ENCODE measurements at places on chromosomes 6 and 20. TPM values are rescaled to one million over a fixed set of nuclear protein-coding genes. Genes with fewer than 3 reads are reported as not detected.

Gene NKAIN2
- not detected for polyA plus RNA-seq

Gene RHAG
- not detected for polyA plus RNA-seq

Gene BANF2
- not detected for polyA plus RNA-seq

Gene CBLN4
- polyA plus RNA-seq: not detected

Gene SAPCD1
- polyA plus RNA-seq: 1.3 TPM

Gene KCNK15
- 5.7 TPM for polyA plus RNA-seq

GRCh38 chr6:132961610-132962009, 147.2 kb downstream of the RPS12 start:
- peak; percentile 3 for DNase-seq

GRCh38 chr6:22205266-22205665, 91.6 kb downstream of the PRL start:
- no peak for DNase-seq

All from GM23248 (cell line).